ENCODE measurements at places on chromosomes 11 and 22.

GRCh38 chr11:70400643-70401042 lies 2.3 kb downstream of the CTTN start:
- DNase-seq = no peak

DNA sequence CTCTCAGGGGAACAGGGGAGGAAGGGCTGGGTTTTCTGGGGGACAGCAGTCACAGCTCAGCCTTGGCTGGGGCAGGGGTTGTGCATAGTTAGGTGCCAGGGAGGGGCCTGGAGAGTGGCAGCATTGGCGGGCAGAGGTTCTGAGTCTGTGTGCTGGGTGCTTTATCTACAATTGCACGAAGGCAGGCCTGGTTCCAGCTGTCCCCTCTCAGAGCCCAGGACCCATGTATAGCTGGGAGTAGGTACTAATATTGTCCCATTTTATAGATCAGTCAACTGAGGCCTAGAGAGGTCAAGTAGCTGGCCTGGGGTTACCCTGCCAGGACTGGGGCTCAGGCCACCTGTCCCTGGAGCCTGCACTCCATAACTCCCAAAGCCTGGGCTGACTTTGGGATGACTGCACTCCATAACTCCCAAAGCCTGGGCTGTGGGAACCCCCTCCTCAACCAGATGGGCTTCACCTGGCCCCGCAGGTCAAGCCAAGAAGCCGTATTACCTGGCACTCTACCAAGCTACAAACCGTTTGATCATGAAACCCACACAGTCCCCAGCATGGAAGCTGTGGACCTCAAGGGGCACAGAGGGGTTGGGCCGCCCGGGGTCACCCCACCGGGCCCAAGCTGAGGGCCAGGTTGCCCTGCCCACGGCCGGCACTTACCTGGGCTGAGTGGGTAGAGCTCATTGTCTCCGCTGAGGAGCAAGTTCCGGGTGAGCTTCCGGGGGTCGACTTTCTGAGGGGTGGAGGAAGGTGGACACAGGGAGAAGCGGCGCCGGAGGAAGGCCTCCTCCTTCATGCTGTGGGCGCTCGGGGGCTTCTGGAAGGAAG lies 36.5 kb downstream of the OSBPL5 start:
- DNase-seq = no peak

DNA sequence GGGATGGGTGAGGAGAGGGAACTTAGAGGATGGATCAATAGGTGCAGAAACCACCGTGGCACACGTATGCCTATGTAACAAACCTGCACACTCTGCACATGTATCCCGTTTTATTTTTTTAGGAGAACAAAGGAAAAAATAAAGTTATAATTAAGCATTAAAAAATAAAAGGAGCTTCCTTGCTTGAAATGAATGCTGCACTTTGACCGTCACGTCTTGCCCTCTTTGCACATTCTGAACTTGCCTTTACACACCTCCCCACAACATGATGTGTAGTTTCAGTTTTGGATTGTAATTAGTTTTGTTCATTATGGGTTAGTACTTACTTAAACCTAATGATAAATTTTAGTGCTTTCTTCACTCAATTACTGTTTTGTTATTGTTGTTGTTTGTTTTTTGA lies 3.1 kb upstream of the CSRP3 start:
- no peak for DNase-seq

DNA sequence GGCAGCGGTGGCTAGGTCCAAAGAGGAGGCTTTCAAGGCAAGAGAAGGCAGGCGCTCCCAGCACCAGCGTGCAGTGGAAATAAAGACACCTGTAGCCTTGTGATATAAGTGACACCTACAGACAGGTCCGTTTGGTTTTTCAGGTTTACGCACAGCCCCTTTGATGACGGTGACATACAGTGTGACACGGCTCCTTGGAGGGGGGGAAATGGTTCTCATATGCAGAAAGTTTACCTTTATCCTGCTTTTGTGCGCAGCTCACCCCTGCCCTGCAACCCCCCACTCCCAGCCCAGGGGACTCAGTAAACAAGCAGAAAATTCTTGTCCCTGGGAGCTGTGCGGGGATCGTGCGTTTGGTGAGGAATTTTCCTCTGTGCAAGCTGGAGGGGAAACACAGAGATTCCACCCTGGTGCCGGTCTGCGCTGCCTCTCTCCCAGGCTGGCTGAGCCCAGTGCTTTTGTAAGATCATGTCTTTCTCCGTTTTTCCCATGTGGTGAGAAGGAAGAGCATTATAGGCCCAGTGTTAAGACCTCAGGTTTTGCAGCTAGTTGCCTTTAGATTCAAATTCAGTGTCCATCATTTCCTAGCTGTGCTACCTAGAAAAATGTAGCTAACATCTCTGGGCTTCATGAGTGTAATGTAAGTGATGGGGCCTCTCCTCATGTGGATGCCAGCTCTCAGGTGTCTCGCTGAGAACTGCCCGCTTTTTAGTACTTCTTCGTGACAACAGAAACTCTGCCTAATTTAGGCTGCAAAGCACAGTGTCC lies at the start of gene ELF5:
TSS of gene ELF5 (minus strand) at position 113 of the 768 bp plus-strand sequence. CDS start 8,045 bp downstream, outside the sequence.
- no peak for DNase-seq

- DNase-seq = no peak
Measured at GRCh38 chr11:12846786-12847615, 162.1 kb upstream of the RASSF10 start.

- DNase-seq = no peak
Measured at GRCh38 chr22:17260950-17261349, 41.7 kb upstream of the ADA2 start.

DNA sequence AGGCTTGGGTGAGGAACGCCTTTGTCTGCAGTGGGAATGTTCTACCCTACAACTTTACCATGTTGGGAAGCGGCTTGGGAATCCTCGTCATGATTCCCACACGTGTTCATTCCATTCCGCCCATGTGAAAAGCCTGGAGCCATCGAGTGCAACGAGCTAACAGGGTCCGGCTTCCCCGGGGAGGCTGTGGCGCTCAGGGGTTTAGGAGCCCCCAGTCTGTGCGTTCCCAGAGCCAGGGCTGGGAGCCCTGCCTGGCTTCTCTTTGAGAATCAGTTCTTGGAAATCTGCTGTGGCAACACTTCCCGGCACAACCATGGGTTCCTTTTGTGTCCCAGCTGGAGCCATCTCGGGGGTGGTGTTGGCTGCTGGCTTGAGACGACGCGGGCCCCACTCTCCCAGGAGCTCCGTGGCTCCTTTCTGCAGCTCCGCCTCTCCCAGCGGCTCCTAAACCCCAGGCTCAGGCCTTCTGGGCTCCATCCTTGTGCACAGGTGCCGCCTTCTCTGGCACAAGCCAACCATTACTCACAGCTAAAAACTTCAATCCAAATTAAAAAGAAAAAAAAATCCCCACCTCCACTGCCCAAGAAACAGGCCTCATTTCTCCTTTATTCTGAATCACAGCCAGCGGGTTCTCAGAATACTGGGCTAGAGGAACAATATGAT lies 18.7 kb upstream of the PPFIA1 start:
- DNase-seq = no peak

DNA sequence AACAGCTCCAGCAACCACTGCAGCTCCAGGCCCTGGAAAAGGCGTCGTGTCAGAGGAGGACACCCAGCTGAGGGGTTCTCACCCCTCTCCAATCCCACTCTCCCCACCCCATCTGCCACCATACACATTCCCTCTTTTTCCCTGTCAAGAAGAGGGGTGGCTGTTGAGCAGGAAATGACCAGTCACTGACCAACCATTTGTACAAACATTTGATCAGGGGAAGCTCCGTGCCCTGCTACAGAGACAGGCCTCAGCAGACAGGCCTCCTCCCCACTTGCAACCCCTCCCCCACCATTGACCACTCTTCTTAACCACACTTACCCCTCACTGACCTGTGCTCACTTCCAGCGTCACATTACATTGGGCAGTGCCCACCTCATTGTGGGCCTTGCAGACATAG lies 2.3 kb upstream of the VSIG2 start:
- DNase-seq = no peak

DNA sequence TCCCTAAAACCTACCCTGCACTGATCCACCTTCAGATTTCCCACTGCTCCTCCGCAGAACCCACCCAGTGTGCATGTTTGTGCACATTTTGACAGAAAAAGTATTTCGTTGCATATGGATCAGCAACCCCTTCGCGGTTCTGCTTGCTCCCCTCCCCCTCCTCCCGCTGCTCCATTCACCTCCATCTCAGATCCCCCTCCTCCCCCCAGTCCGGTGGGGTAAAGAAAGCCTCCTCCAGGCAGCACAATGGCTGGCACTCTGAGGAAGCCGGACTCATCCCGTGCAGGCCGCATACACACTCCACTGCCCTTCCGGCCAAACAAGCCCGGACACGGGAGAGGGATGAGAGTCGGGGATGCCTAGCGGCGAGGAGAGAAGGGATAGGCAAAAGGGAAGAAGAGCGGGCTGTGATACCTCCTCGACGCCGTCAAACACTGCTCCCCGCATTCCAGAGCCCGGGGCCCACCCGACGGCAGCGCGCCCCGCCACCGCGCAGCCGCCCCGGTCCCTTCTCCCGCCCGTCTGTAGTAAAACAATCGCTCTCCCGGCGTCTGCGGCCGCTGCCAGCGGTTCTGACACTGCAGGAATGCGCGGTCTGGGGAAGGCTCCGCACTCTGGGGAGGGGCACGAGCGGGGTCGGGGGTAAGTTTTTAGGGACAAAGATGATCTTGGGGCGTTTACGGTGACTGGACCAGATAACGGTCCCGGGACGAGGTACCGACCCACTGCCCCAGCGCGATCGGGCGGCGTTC lies 915 bp downstream of the FEZ1 start:
- no peak for DNase-seq

- DNase-seq = no peak
Measured at GRCh38 chr22:48959496-48959895, 868.2 kb downstream of the BRD1 start.

GRCh38 chr11:102151784-102152525 lies 41.7 kb downstream of the YAP1 start:
- no peak for DNase-seq
